GM23248 (cell line): ENCODE measurements at places on chromosomes 6 and 20.

DNA sequence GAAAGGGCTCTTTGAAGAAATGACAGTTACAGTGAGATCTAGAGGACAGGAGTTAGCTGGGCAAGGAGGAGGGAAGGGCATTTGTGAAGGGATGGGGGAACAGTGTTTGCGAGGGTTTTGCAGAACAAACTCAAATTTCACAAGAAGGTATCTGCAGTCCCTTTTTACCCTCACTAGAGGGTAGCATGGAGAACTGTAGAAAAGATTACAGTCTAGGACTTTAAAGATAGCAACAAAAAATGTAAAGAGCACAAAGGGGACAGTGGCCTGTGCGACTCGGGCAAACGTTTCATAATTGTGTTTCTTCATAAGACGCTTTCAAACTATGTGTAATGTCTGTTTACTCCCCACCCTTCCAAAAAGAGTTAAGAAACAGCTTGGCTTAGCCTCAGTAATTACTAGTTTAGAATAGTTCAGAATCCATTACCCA, 21.2 kb upstream of the ASXL1 start:
- DNase-seq = peak; percentile 65

DNA sequence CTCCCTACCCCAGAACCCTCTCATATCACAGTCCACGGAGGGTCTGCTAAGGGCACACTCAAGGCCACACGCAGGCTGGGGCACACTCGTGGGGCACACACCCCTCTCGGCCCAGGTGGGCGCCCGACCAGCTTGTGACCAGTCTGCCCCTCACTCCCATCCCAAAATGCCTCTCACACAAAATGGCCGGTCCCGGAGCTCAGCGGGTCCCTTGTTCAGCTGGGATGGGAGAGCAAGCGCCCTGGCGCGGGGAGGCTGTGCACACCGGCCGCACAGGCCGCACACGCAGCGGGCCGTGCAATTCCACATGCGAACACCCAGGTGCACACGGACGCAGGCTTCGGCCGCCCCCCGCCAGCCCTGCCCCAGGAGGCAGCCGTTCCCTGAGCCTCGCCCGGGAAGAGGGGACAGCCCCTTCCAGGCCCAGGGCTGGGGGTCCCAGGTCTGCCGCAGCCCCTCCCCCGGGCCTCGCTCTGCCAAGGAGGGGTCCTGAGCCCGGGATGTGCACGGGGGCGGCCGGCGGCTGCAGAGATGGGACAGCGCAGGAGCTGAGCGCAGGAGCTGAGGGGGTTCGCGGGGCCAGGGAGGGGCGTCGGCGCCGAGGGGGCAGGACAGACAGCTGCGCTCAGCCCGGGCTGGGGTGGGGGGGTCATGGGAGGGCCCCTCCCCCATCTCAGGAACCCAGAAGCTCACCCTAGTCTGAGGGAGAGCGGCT, 1.3 kb downstream of the KCNQ2 start:
- DNase-seq = no peak

DNA sequence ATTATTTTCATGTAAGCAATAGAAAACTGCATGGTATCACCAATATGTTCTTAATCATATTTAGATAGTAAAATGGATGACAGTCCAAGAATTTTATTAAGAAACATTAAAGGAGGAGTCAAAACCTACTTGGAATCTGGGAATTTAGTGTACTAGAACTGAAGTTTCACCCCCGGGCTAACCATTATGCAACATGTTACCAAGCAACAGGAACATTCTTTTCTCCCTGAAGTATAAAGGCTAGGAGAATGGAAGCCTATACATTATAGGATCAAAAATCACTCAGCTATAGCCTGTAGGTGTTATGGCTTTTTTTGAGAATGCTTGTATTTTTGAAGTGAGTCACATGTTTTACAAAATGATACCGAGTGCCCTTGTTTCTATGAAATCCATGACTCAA, 538.3 kb downstream of the GRIK2 start:
- peak; percentile 1 for DNase-seq

- DNase-seq = no peak
These were observed 1.1 kb upstream of the TRAM2 start for GRCh38 chr6:52577778-52578463.

- DNase-seq = peak; percentile 89
These were observed 15.0 kb downstream of the ACSS2 start for GRCh38 chr20:34891166-34892062.

DNA sequence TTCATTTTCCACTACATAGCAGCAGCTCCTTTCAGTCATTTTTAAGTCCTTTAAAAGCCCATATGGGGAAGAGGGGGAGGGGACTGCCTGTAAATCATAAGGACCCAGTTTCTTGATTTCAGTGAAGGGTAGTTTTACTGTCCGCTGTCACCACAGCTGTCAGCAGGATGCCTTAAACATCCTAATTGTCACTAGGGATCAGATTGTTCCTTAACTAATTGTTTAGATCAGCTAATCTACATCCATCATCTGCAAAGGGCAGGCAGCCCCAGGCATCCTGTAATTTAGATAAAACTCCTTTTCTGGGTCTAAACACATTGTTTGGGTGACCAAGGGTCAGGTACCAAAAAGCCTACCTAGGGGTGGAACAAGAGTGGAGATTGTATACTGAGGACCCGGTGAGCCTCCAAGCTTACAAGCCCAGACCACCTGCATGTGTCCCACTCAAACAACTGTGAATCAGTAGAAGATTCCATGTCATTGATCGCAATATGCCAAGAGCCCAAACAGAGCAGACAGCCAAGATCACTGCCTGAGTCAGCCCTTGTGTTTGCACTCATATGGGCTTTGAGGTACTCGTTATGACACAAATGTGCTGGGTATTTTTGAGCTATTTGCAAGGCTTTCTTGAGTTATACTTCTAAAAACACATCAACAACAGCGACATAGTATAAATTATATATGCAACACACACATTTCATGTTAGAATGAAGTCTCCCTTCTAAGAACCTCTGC, 198.7 kb upstream of the CEP162 start:
- DNase-seq = no peak

DNA sequence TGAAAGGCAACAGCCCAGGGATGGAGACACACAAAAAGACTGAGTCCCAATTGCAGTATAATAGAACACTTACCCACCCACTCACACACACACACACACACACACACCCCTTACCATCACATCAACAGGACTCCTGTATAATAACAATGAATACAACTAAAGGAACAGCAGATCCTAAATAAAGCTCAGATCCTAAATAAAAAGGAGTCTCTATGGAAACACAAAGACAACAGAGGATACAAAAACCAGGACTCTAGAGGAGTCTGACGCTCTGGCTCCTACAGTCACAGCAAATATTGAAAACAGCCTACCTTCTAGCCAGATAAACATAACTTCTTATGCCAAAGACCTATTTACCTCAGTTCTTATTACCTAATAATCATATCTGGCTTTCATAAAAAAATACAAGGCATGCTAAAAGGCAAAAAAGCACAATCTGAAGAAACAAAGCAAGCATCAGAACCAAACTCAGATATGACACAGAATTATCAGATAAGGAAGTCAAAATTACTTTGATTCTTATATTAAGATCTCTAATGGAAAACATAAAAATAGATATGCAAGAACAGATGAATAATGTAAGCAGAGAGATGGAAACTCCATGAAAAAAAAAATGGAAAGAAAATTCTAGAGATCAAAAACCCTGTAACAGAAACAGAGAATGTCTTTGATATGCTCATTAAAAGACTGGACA, 134.9 kb downstream of the MMUT start:
- no peak for DNase-seq

GRCh38 chr6:251920-252319, 40.4 kb upstream of the DUSP22 start:
- DNase-seq = no peak

DNA sequence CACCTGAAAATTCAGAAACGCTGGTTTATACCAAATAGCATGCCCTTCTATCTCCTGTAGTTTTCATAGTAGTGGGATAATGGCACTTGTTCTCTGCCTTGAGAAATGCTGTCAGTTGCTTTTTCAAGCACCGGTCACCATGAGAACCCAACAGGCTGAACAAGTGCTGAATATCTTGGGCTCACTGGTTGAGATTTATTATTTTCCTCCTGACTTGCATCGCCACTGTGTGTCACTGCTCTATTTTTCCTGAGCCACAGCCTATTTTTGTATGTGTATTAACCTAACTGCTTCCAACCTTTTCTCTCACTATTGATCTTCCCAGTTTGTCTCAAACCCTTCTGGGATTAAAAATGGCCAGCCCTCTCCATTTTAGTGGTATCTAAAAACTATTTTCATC, 71.9 kb downstream of the OPN5 start:
- DNase-seq = no peak

DNA sequence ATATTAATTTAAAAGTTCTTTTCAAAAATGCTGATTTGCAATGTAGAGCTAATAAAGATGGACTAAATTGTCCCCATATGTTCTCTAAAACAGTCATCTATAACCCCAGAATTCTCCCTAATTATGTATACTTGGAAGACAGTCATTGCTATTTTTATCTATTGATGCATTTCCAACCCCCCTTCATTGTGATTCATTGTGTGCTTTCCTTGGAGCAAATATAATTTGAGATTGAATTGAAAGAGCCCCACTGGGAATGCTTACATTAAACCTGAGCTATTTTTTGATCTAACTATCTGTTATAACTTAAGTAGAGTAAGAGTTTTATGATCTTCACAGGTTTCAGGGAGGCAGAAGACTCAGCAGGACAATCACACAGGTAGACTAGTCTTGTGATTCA, 73.7 kb upstream of the PTCHD4 start:
- DNase-seq = no peak

DNA sequence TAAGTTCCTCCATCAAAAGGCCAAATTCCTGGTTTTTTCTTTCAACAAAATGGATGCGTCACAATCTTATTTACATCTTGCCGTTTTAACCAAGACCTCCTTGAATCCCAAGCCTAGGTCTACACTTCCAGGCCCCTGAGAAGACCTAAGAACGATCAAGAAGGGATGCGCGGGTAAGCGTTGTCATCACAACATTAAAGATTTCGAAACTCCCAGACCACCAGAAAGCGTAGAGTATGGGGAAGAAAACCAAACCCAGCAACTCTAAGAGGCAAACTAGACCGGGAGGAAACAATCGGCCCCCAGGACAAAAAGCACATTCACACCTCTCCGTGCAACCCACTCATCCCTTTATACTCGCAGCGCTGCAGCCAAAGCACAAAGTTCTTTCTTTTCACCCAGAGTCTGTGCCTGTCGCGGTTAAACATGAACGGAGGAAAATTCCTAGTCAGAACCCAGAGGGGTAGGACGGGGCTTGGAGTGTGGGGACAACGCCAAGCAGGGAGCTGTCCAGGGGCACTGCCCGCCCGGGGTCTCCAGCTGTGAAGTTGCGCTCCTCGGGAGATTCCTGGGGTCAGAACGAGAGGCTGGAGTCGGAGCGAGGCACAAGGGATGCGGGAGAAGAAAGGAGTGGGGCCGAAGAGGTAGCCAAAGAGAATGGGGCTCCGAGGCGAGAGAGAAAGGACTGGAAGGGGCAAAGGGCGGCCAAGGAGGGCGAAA, 725 bp downstream of the OSER1 start:
- peak; percentile 56 for DNase-seq

GRCh38 chr20:53707371-53708055, 113.9 kb upstream of the ZNF217 start:
- peak; percentile 81 for DNase-seq

DNA sequence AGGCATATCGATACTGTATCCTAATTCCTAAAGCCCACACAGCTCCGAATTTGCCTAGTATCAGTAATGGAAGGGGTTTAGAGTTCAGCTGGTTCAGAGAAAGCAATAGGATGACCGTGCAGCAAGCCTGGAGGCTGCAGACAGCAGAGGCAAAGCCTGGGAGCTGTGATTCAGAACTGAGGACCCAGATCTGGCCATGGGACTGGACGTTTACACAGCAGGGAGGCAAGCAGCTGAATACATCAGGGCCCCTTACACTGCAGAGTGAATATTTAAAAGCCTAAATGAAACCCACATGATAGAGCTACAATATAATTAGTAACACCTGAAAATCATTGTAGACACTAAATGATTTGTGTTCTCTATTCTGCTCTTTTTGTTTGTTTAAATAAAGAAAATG, 38.0 kb downstream of the ELOVL2 start:
- DNase-seq = peak; percentile 51

GRCh38 chr20:18019068-18019467, 38.6 kb downstream of the OVOL2 start:
- DNase-seq = peak; percentile 42
